ENCODE measurements at places on chromosomes 11 and 22.

DNA sequence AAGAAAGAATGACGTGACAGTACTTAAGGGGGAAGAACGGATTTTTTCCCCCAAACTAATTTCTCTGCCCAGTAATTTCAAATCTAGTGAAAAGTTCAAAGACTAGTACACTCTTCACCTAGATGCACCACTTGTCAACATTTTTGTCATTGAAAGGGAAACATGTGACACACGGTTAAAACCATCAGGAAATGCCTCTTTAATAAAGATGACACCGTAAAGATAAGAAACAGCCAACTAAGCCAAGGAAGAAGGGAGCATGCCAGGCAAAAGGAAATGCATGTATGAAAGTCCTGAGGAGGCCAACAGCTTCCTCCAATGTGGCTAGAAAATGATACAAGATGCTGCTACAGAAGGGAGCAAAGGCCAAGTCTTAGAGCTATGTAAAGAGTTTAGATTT lies 49.4 kb downstream of the RSF1 start:
- no peaks in the 10 kb centered on the region for H3K27me3 ChIP-seq
- no peak for DNase-seq
- H3K27ac ChIP-seq, result peak overlapping the region; percentile 36
- H3K4me3 ChIP-seq, result no peak overlapping the region
- peaks cover 63% of the 10 kb centered on the region for H3K4me1 ChIP-seq
- H3K36me3 ChIP-seq, result peaks cover 10% of the 10 kb centered on the region

- no peak for DNase-seq
- no peak overlapping the region for H3K27ac ChIP-seq
- no peaks in the 10 kb centered on the region for H3K27me3 ChIP-seq
- no peak overlapping the region for H3K4me3 ChIP-seq
- no peaks in the 10 kb centered on the region for H3K36me3 ChIP-seq
These were observed 1046.7 kb downstream of the DLG2 start for GRCh38 chr11:84580428-84580827.

DNA sequence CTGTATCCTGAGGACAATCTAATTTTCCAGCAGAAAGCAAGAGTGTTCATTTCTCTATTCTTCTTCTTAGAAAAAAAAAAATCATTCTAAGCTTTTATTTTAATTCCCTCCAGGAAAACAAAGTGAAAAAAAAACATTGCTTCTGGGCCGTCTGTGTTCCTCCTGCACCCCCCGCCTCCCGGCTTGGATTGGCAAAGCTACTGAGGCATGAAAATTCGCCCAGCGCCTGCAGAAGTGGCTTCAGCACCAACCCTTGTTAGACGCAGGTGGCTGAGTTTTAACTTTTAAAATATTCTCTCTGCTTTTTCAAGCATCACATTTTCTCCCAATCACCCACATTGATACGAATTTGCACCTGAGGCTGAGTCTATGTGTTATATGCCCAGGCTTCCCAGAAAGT lies 401.6 kb downstream of the BRD1 start:
- no peak overlapping the region for H3K27ac ChIP-seq
- H3K36me3 ChIP-seq, result no peaks in the 10 kb centered on the region
- peaks cover 2% of the 10 kb centered on the region for H3K27me3 ChIP-seq
- no peak for DNase-seq
- H3K4me3 ChIP-seq, result no peak overlapping the region
- H3K4me1 ChIP-seq, result no peaks in the 10 kb centered on the region

GRCh38 chr11:62665599-62666258 lies 617 bp downstream of the CSKMT start:
- peaks cover 92% of the 10 kb centered on the region for H3K36me3 ChIP-seq
- DNase-seq, result peak; percentile 79
- H3K4me1 ChIP-seq, result peaks cover 47% of the 10 kb centered on the region

DNA sequence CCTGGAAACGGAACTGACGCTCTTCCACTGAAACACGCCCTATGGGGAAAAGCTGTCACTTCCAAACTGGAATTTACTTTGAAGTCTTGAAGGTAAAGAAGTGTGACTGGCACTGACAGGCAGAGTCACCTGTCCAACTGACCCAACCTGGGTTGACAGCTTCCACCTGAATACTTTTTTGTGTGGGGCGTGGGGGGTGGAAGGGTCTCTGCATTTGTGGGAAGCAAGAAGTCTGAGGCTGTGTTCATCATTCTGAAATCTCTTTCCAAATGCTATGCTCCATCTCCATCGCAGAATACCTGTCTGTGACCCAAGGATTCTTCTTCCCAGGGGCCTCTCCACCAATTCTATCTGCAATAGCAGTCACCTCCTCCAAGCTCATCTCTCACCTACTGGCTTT lies 7.8 kb downstream of the IFT27 start:
- peaks cover 4% of the 10 kb centered on the region for H3K4me1 ChIP-seq
- no peaks in the 10 kb centered on the region for H3K27me3 ChIP-seq
- no peak overlapping the region for H3K27ac ChIP-seq

GRCh38 chr11:6604081-6604626 lies 580 bp downstream of the ILK start:
- no peak overlapping the region for H3K27ac ChIP-seq
- H3K4me1 ChIP-seq, result peaks cover 41% of the 10 kb centered on the region

DNA sequence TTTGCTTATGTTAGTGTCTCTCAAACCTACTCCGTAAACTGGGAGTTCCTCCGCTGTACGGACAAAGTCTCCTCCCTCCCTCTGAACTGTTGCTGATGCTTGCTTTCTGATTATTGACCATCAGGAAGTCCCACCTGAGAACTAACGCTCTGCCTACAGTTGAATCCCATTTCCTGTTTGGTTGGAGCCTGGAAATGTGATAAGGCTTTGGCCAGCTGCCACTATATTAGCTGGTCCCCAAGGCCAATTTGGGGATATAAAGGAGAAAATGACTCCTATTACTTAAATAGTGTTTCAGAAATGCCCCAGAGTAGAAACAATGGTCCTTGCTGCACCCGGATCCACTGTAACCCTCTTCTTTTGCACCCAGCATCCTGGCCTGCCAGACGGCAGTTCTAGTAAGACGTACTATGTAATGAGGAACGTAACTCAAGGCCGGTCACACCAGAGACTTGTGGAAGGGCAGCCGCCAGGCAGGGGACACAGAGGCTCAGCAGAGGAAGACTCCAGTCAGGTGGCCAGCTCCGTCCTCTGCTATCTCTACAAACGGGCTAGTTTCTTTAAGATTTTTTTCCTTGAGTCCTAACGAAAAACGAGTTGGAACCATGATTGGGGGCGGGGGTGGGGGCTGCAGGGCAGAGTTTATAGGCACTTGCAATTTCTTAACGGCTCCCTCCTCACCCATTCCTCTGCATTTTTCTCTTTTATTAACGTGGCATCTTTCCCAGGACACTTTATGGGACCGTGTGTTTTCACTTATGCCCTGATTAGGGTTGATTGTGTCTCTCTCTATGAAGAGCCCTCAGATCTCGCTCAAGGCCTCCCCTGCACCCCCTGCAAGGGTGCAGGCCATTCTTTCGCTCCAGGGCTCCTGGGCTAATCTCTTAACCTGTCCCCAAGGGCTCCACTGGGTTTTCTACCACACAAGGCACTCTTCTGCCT lies 72.8 kb upstream of the CDON start:
- no peaks in the 10 kb centered on the region for H3K36me3 ChIP-seq
- peaks cover 20% of the 10 kb centered on the region for H3K27me3 ChIP-seq
- H3K27ac ChIP-seq, result no peak overlapping the region
- H3K4me3 ChIP-seq, result no peak overlapping the region
- no peak for DNase-seq

GRCh38 chr11:111448831-111449557 lies 63.2 kb downstream of the BTG4 start:
- no peaks in the 10 kb centered on the region for H3K27me3 ChIP-seq
- no peaks in the 10 kb centered on the region for H3K36me3 ChIP-seq
- DNase-seq, result no peak
- H3K27ac ChIP-seq, result no peak overlapping the region

DNA sequence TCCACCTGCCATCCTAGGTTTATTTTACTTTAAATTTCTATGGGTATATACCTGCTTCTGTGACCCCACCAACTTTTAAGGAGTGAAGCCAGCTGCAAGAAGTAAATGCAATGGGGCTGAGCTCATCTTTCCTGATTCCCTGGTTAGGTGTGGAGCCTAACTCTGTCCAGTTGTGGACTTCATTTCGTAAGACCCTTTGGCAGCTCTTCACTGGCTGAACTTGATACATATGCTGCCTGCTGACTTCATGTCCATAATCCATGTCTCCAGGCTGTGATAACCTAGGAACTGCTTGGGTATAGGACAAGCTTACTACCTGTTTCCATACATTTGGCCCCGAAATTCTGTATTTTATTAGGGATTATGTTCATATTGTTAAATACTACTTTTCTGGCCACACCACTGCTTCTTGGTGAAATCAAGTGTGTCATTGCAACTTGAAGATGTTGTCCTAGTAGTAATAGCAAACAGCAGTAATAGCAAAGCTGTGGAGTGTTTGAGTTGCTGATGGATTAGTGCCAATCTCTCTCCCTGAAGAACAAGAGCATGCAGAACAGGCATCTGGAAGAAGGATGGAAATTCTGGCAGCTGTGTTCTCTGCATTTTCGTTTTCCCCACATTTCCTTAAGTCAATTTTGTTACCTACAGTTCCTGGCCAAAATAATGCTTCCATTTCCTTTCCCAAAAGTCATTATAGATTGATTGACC lies 31.2 kb downstream of the LDLRAD3 start:
- no peaks in the 10 kb centered on the region for H3K36me3 ChIP-seq
- H3K4me3 ChIP-seq, result no peak overlapping the region
- no peaks in the 10 kb centered on the region for H3K4me1 ChIP-seq
- H3K27me3 ChIP-seq, result peaks cover 15% of the 10 kb centered on the region
- DNase-seq, result no peak

DNA sequence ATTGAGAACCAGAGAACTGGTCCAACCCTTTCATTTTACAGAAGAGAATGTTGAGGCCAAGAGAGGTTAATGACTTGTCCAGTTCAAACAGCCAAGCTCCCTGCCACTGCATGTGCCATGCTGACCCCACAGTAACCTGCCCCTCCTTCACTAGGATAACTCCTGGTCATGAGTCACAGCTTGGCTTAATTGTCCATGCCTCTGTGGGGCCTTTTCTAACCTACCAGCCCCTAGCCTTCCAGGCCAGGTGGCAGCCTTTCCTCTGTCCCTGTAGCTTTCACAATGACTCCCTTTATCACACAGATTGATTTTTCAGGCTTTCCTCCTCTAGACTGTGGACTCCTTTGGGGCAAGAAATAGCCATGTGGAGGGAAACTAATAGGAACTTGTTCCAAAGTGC lies 97.2 kb downstream of the PIWIL4 start:
- H3K4me3 ChIP-seq, result no peak overlapping the region
- H3K27ac ChIP-seq, result no peak overlapping the region
- peaks cover 8% of the 10 kb centered on the region for H3K27me3 ChIP-seq
- no peaks in the 10 kb centered on the region for H3K36me3 ChIP-seq
- DNase-seq, result no peak
- H3K4me1 ChIP-seq, result no peaks in the 10 kb centered on the region

DNA sequence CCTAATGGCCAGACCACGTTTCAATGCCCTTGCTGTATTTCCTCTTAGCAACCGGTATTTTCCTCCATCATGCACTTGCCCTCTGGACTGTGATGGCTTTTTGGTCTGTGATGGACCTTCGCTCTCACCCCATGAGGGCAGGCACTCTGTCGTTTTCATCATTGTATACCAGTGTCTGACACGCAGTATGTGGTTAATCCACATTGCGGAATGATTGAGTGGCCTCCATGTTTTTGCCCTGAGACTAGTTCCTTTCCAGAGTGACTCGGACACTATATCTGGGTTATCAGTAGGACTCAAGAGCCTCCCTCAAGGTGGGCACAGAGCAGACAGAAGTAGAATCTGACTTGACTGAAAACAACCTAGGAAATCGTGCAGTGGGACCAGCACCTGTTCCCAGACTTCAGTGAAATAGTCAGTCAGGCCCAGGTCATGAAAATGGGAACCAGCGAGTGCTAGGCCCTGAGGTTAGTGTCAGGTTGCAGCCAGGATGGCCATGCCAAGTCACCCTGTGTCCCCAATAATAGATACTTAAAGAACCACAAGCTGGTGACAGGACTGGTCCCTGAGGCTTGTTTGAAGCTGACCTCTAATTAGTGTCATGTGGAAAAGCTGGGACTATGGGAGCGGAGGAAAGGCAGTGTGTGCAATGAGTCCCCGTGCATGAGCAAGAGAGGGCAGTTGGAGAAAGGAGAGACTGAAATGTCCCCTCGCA lies 464.7 kb downstream of the INSC start:
- no peak overlapping the region for H3K27ac ChIP-seq
- no peak for DNase-seq
- H3K27me3 ChIP-seq, result no peaks in the 10 kb centered on the region
- no peak overlapping the region for H3K4me3 ChIP-seq
- H3K36me3 ChIP-seq, result no peaks in the 10 kb centered on the region
- H3K4me1 ChIP-seq, result no peaks in the 10 kb centered on the region

- H3K27ac ChIP-seq, result no peak overlapping the region
- no peak for DNase-seq
- no peaks in the 10 kb centered on the region for H3K36me3 ChIP-seq
- no peak overlapping the region for H3K4me3 ChIP-seq
These were observed 10.4 kb downstream of the OR51T1 start for GRCh38 chr11:4891996-4892640.

DNA sequence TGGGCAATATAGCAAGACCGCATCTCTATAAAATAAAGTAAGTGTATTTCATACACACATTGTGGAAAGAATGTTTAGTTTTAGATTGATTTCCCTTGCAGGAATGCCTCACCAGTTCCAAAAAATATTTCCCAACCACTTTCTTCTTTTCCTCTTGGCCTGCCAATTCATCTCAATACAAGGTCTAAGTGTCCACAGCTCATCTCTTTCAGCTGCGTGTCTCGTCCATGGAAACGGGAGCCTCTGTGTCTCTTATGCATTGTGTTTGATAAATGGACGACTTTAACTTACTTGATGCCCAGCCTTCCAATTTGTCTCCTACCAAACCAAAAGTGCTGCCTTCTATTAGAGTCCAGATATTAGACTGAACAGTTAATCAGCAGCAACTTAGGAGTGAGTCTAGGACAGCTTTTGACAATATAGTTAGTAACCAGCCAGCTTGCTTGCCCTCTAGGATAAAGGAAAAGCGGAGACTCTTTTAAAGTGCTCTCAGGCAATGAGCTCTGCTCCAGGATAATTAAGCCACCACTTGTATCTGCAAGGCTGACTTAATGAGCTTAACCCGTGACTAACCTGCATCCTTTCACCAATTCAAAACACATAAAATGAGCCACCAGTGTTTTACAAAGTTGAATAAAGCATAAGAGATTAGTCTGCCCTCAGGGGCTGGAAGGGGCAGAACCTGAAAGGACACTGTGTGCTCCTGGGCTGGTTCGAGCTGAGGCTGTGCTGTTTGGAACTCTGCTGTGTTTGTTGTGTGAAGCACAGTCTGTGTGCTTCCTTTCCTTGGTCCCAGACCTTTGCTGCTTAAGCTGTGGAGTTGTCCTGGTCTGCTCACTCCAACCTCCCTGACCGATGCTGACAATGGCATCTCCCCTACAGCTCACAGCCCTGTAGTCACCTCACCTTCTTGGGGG lies 27.5 kb downstream of the FBXO7 start:
- no peaks in the 10 kb centered on the region for H3K27me3 ChIP-seq
- H3K4me3 ChIP-seq, result no peak overlapping the region
- no peak for DNase-seq
- H3K27ac ChIP-seq, result no peak overlapping the region
- peaks cover 34% of the 10 kb centered on the region for H3K36me3 ChIP-seq
- no peaks in the 10 kb centered on the region for H3K4me1 ChIP-seq
